ENCODE measurements at places on chromosomes 3 and 15.

- DNase-seq, result no peak
Measured at GRCh38 chr3:143172062-143172794, 52.7 kb downstream of the CHST2 start.

DNA sequence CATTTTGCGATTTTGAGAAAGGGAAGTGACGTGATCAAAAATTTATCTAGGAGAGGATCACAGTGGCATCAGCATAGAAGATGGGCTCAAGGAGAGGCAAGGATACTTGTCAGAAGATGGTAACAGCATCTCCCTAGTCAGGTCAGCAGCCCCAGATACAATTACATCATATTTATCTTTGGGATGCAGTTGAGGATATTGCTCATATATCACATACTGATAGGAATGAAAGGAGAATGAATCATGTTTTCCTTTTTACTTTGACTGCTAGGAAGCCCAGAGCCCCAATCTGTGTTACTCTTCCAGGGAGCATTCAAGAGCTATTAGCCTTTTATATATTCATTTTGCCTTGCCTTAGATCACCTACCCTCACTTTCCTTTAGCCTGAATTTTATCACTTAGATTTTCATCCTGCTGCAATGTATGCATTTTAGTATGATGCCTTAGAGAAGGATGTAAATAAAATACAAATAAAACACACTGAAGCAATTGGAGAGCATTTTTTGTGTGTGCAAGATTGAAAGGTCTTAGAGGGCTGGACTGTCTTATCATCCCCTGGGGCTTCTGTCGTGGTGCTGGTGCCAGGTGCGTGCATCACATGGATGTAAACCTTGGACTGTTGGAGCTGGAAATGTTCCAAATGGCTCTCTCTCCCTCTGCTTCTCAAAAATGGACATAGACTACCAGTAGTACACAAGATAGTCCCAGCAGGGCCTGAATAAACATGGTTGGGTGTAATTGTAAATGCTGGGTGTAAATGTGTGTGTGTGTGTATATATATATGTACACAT lies 40.3 kb downstream of the CORO2B start:
- no peak for DNase-seq

DNA sequence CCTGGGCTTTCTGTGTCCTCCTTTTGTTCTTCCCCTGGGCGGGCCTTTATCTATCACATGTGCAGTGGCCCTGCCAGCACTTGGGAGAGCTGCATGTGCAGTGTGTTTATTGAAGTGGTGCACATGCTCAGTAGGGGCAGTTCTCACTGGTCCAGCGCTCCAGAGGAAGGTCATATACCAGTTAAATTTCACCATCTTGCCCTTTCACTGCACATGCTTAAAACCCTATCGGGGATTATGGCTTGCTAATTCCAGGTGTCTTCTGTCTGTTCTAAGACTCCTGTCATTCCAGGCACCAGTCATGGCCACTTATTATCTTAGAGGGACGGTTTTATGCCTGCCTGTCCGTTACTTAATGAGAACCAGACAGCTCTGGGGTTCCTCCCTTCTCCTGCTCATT lies 52.2 kb downstream of the ROPN1B start:
- no peak for DNase-seq

- no peak for DNase-seq
Measured at GRCh38 chr3:157836022-157836421, 270.2 kb downstream of the SHOX2 start.

DNA sequence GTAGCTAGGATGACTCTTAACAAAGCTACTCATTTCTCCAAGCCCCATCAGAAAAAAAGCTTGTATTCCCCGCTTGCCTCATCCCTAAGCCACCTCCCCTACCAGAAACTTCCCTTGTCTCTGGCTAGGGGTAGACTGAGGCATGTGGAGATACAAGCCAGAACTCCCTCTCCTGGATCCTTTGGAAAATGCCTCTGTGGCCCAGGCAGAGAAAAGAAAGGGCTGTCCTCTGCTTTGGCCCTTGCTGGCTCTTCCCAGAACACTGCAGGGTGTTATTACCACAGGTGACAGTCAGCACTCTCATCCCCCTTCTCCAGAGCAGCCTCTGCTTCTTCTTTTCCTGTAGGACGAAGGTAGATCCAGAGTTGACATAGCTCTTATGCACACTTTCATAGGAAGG lies 15.2 kb downstream of the RMDN3 start:
- peak; percentile 20 for DNase-seq

DNA sequence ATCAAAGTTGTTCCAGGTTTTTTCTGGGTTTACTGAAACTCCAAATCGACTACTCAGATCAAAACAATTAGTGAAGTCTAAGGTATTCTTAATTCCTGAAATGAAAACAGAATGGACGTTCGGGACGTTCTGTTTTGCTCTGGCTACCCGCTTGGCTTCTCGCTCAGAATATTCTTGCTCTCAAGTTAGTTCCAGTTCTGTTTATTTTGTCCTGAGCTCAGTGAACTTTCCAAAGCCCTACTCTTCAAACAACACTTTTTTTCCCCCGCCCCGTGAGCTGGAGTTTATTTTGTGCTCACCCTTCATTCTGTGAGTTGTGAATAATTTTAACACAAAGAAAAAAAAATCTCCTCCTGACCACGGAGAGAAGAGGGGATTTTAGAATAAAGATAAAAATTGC lies 72.6 kb downstream of the SAMMSON start:
- DNase-seq, result no peak

- DNase-seq, result no peak
Measured at GRCh38 chr15:44023176-44023575, 171.9 kb downstream of the FRMD5 start.
